ENCODE measurements at places on chromosomes 5 and 9. TPM values are rescaled to one million over a fixed set of nuclear protein-coding genes. Genes with fewer than 3 reads are reported as not detected.

Gene F2RL2
- total RNA-seq, result 42.3 TPM

Gene PDZD2
- 0.50 TPM for total RNA-seq

Gene TSLP
- total RNA-seq, result 5.7 TPM

Gene ELL2
- total RNA-seq, result 118 TPM

Gene ADRB2
- 1.3 TPM for total RNA-seq

Gene TAF11L10
- not detected for total RNA-seq

Gene SLCO6A1
- not detected for total RNA-seq

Gene TLX3
- total RNA-seq, result not detected

Gene PSD2
- 0.17 TPM for total RNA-seq

Gene CCDC180
- total RNA-seq, result 5.5 TPM

Gene QRFP
- not detected for total RNA-seq

Gene TAS2R1
- not detected for total RNA-seq

All from smooth muscle cell of trachea (primary cell).